ENCODE measurements at places on chromosomes 3 and 15.

GRCh38 chr3:195001961-195002861 lies 268.7 kb downstream of the XXYLT1 start:
- peak; percentile 89 for DNase-seq

DNA sequence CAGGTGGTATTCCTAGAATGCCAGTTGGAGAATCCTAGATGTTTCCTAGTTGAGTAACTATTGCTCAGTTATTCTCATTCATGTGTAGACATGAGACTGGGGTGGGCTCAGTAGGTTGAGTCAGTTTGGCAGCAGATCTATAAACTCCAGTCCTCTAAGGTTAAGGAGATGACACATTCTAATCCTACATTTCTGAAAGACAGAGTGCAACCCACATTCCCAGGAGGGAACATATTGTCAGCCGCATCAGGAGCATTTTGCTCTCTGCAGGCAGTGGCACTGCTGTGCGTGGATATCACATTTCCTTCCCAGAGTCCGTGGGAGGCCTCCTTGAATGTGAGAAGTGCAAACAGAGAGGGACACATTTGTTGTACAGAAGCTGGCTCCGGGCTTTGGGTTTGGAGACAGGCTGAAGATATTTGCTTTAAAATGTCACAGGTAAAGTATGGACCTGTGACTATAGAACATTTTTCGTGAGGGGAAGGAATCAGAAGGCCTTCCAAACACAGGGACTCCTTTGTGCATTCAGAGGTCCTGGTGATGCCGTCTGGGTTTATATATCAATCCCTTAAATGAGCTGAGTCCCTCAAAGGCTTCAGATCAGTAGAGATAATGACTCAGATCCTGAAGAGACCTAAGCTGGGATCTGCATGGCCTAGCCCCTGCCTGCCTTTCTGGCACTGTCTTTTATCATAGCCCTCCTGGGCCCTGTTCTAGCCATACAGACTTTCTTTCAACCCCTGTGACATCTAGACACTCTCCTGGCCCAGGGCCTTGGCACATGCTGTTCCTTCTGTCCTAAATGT lies 156.5 kb downstream of the CADPS start:
- DNase-seq, result no peak

GRCh38 chr3:70431911-70432310 lies 119.5 kb upstream of the MDFIC2 start:
- no peak for DNase-seq

GRCh38 chr15:74327756-74328155 lies 39.7 kb downstream of the CYP11A1 start:
- DNase-seq, result no peak

DNA sequence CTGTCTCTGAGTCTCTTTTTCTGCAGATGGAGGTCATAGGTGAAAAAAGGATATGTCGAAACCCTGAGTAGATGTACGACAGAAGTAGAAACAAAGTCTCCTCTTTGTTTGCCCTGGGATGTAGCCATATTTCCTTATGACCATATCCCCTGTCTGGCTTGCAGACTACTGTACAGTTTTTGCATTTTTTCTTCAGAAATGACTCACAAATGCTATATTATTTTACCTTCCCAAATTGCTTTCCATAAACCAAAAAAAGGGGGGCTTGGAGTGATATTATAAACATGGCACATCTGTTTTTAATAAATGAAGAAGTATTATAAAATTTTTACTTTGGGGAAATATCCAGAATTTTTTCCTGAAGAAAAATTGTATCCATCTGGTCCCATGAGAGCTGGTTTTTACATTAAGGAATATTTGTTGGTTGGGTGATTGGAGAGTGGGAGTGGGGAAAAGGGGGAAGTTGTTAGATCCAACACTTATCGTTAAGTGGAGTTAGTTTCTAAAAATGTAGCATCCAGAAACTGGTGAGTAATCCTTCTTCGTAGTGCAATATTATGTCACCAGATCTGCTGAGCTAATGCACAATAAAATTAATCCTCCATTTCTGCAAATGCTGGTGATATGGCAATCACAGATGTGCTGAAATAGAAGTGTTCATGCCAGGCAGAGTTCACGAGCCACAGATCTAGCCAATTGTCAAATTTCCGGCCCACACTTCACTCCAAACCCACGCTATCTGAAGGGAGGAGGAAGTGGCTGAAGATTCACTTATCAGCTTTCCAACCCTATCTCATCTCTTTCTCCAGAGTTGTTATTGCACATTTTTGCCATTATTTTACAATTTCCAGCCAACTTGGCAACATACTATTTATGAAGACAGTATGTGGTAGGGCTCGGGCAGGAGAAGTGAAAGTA lies 313.6 kb upstream of the ATP11B start:
- no peak for DNase-seq

DNA sequence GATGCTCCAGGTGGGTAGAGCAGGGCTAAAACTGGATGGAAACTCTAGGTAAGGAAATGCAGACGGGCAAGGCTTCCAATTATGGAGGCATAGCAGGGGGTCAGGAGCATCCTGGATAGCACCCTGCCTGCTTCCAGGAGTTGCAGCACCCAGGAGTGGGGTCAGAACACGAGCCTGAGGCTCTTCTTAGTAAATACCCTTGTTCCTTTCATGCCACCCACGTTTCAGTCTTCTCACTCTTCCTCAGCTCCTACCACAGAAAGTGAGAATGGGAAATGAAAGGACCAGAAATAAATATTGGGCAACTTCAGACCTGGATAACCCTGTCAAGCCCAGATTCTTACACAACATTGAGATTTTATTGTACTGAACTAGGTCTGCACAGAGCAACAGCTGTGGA lies 16.4 kb downstream of the CCR1 start:
- no peak for DNase-seq

GRCh38 chr3:23073724-23074305 lies 129.3 kb upstream of the UBE2E2 start:
- DNase-seq, result no peak

GRCh38 chr3:51385621-51386091 lies 565 bp downstream of the MANF start:
- DNase-seq, result no peak

DNA sequence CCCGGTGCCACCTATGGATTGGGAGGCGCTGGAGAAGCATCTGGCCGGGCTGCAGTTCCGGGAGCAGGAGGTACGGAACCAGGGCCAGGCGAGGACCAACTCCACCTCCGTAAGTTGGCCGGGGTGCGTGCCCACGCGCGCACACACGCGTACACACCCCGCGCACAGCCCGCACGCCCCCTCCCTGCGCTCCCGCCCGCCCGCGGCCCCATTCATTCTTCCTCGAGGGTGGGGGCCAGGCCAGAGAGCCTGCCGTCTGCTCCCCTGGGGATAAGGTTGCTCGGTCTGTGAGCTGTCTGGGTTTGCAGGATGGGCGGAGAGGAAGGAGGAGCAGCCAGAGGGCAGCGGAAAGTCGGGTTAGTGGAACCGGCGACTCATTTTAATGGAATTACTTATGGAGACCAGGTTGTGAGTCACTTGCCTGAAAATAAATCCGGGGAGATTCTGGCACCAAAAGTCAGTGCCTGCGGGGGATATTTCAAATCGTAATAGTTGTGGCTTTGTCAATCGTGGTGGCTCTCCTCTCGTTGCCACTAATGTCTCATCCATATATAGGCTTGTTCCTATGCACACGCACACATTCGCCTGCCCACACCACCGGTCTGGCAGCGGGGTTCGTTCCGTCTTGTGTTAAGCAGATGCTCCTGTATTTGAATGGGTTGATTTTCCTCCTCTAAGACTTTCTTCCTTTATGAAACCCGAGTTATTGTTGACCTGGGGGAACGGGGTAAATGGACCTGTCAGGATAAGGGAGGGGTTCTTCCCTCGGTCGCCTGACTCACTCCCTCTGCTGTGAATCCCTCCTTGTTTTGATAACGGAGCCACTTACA lies 223.4 kb upstream of the IL12A start:
- no peak for DNase-seq

GRCh38 chr15:40754574-40754882 lies 526 bp downstream of the RMDN3 start:
- DNase-seq, result no peak

DNA sequence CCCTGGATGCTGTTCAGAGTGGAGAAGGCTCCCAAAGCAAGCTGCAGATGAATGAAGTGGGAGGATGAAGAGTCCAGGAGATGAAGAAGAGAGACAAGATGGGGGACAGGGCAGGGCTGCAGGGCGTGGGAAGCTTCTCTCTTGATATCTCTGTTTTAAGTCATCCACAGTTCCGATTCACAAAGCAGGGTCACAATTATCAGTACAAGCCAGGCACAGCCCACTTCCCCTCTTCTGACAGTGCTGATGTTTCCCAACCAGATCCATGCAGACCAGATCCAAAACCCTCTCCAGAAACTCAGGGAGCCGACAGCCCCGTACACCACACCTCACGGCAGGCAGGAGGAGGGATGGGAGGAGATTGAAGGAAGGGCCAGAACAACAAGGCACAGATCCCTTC lies 31.1 kb downstream of the NTRK3 start:
- no peak for DNase-seq

DNA sequence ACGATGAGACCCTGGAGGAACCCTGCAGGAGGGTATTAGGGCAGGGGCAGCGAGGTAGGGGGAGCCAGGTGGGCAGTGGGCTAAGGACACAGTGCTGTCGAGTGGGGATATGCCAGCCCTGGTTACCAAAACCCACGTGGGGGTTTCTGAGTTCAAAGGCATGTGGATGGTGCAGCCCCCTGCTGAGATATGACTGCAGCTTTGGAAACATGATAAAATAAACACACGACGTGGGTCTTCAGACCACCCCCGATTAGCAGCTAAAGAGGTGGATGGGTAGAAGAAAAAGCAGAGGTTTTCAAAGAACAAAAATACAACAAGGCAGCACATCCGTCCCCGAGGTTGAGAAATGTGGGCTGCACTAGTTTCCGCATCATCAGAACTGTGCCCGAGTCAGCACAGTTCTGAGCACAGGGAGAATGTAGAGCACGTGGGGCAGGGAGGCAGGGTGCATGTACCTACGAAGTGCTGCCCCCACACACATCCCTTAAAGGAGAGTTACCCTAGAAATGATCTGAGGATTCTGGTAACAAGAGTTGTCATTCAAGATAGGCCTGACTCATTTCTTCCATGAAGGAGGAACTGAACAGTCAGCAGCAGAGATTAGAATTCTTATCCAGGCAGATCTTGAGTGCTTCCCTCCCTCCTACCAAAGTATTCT lies 121.3 kb downstream of the RPLP1 start:
- no peak for DNase-seq

- DNase-seq, result no peak
Observed at GRCh38 chr15:96107916-96108315, 222.6 kb upstream of the NR2F2 start.

DNA sequence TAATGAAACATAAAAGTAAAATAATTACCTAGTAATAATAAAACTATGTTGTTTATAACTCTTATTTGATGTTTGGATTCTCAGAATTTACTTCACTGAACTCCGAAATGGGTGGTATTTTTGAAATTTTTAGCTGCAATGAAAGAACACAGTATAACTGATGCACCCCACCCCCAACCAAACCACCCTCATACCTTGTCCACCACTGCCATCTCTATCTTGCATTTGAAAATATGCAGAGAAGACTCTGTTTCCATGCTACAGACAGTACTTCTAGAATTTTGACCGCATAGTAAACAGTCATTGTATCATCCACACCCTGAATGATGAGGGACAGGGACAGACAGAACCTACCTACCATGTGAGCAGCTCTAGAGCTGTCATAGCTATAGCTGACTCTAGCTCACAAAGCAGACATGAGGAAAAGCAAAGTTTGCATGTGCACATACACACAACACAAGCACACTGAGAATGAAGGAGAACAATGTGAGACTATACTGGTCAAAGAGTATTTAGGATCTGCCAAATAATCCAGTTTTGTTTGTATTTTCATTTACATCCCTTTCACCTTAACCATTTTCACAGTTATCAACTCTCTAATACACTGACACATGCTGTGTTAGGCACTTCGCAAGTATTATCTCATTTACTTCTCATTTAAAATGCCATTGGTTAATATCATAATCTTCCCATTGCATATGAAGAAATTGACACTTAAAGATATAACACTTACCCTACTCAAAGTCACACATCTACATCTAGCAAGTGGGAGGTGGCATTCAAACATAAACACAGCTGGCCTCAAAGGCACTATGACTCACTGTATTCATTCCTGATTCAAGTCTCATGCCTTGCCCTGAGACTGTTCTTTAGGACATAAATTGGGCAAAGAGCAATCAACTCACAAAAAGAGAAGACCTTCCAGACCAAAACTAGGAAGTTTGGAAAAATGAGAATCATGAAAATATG lies 1014.7 kb upstream of the CFAP20DC start:
- no peak for DNase-seq

DNA sequence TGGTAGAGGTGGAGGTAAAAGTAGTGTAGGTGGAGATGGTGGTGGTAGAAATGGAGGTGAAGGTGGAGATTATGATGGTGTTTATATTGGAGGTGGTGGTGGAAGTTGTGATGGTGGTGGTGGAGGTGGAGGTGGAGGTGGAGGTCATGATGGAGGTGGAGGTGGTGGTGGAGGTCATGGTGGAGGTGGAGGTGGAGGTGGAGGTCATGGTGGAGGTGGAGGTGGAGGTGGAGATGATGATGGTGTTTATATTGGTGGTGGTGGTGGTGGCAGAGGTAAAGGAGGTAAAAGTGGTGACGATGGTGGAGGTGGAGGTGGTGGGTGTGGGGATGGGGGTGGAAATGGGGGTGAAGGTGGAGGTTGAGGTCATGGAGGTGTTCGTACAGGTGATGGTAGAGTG lies 107.8 kb downstream of the ASB7 start:
- DNase-seq, result no peak

- peak; percentile 42 for DNase-seq
Observed at GRCh38 chr3:10783360-10784351, 32.4 kb upstream of the SLC6A11 start.

GRCh38 chr15:41115161-41115651 lies 874 bp downstream of the INO80 start:
- no peak for DNase-seq

GRCh38 chr15:33315044-33315443 lies 4.3 kb downstream of the RYR3 start:
- no peak for DNase-seq

- DNase-seq, result no peak
Observed at GRCh38 chr3:182124187-182124586, 412.5 kb downstream of the SOX2 start.

GRCh38 chr3:77096966-77097890 lies 57.3 kb downstream of the ROBO2 start:
- DNase-seq, result no peak

DNA sequence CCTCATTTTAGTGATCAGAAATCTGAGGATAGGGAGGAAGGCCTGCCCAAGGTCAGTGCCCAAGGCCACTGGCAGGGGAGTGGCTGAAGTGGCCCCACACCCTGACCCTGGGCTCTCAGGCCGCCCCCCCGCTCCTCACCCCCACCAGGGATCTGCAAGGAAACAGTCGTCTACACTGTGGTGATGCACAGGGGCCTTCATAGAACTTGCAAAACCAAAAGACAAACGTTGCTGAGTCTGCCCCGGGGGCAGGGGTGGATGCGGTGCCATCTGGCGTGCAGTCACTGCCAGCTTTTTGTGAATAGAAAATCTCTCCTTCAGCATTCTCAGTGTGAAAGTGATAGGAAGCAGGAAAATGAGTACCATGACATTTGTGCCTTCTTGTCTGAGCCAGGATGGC lies 41.3 kb downstream of the WHAMM start:
- DNase-seq, result no peak

GRCh38 chr3:9730657-9731205 lies 804 bp upstream of the BRPF1 start:
- peak; percentile 89 for DNase-seq

All from NCI-H2029 (cell line).